ENCODE measurements at places on chromosomes 2 and 18. TPM values are rescaled to one million over a fixed set of nuclear protein-coding genes. Genes with fewer than 3 reads are reported as not detected.

Gene KIAA2012
- 0.11 TPM for total RNA-seq

Gene ATOH8
- 239 TPM for total RNA-seq

Gene SERTAD2
- total RNA-seq, result 8.7 TPM

Gene LIMS3
- 21.9 TPM for total RNA-seq

Gene PLB1
- total RNA-seq, result 9.7 TPM

Gene SERPINB13
- not detected for total RNA-seq

Gene INHBB
- total RNA-seq, result 8.1 TPM

Gene UGT1A10
- total RNA-seq, result not detected

Gene IL1B
- not detected for total RNA-seq

Gene DQX1
- total RNA-seq, result not detected

- H3K27ac ChIP-seq, result peak overlapping the region; percentile 55
- no peaks in the 10 kb centered on the region for H3K36me3 ChIP-seq
- no peak for DNase-seq
- peaks cover 22% of the 10 kb centered on the region for H3K4me1 ChIP-seq
- no peaks in the 10 kb centered on the region for H3K27me3 ChIP-seq
Observed at GRCh38 chr2:148614322-148615049, 30.1 kb upstream of the EPC2 start.

GRCh38 chr2:181104512-181105115 is 124.2 kb downstream of the UBE2E3 start:
- no peaks in the 10 kb centered on the region for H3K27me3 ChIP-seq
- no peak overlapping the region for H3K4me3 ChIP-seq
- no peaks in the 10 kb centered on the region for H3K4me1 ChIP-seq
- no peaks in the 10 kb centered on the region for H3K36me3 ChIP-seq
- H3K27ac ChIP-seq, result no peak overlapping the region
- no peak for DNase-seq

DNA sequence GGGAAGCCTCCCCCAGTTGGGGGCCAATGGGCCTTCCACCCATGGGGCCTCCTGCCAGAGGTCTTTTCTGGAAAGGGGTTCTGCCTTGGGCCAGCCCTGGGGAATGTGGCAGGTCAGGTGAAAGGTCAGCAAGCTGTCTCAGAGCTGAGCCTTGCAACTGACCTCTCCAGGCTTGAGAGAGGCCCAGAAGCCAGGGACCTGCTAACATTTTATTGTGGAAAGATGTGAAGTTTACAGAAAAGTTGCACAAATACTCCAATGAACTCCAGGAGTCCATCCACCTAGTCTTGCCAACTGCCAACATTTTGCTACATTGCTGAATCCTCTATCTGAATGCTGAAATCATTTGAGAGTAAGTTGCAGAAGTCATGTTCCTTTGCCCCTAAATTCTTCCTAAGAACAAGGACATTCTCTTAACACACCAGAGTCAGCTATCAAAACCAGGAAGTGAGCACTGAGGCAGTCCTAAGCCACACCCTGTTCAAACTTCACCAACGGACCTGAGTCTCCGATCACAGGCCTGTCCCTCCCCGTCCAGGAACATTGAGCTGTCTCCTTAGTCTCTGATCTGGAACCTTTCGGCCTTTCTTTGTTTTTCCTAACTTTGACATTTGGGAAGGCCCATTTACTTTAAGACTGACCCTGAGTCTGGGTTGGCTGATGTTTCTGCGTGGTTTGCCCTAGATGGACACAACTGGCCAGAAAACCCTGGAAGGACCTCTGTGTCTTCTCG is 4.0 kb downstream of the SNORC start:
- no peak overlapping the region for H3K4me3 ChIP-seq
- peaks cover 3% of the 10 kb centered on the region for H3K27me3 ChIP-seq
- no peaks in the 10 kb centered on the region for H3K4me1 ChIP-seq

- no peak overlapping the region for H3K27ac ChIP-seq
- no peaks in the 10 kb centered on the region for H3K27me3 ChIP-seq
- H3K4me3 ChIP-seq, result no peak overlapping the region
- H3K4me1 ChIP-seq, result no peaks in the 10 kb centered on the region
Observed at GRCh38 chr2:166671235-166671634, 177.2 kb upstream of the SCN7A start.

- no peak overlapping the region for H3K4me3 ChIP-seq
- no peaks in the 10 kb centered on the region for H3K36me3 ChIP-seq
- no peak overlapping the region for H3K27ac ChIP-seq
- H3K27me3 ChIP-seq, result no peaks in the 10 kb centered on the region
Observed at GRCh38 chr2:200618590-200619021, 32.8 kb downstream of the AOX1 start.

DNA sequence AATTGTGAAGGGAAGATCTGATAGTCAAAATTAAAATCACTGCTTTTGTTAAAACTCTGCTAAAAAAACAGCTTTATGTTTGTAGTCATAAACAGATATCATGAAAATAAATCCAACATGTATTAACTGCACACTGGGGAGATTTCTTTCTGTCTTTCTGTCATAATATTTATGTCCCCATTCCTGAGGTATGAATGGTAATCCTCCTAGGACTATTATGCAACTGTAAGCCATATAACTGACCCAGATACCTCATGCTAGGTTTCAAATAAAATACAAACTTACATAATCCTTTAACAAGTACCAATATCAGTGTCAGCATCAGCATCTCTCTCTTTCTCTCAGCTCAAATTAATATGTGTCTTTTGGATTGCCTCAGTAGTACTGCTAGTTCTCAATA is 18.2 kb downstream of the IFIH1 start:
- H3K4me3 ChIP-seq, result no peak overlapping the region
- H3K4me1 ChIP-seq, result no peaks in the 10 kb centered on the region
- no peak overlapping the region for H3K27ac ChIP-seq
- no peak for DNase-seq
- H3K27me3 ChIP-seq, result no peaks in the 10 kb centered on the region

DNA sequence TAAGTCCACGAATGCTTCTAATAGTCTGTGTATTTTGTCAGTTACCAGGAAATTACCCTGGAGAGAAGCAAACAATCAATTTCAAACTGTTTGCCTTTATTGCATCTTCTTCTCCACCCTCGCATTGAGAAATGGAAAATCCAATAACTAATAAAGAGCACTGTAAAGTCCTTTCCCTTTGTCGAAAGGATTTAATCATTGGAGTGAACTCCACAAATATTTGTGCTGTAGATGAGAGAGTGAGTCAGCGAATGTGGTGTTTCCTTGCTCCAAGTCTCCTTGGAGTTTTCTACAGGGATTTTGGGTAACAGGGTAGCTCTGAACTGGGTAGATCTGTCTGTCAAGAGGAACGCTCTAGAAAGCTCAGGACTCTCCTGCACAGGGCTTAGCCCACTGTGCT is 240.2 kb downstream of the KCNS3 start:
- H3K4me1 ChIP-seq, result no peaks in the 10 kb centered on the region
- no peak for DNase-seq
- no peaks in the 10 kb centered on the region for H3K36me3 ChIP-seq
- H3K27me3 ChIP-seq, result no peaks in the 10 kb centered on the region
- no peak overlapping the region for H3K4me3 ChIP-seq

DNA sequence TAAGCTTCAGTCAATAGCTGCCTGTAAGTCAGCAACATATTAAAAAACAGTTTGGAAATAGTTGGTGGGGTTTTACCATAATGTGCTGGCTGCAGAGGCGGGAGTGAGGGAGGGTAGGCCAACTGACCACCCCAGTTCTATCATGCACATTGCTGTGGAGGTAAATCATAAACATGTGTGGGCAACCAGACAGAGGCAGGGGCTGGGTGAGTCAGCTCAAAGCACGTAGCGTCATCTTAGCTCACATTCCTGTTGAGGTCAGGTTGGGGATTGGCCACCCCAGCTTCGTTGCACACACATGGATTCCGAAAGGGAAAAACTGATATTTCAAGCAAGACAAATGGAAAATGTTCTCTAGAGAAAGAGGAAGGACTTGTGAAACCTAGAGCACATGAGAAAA is 19.5 kb downstream of the GPR45 start:
- H3K4me3 ChIP-seq, result no peak overlapping the region
- H3K27ac ChIP-seq, result no peak overlapping the region
- H3K36me3 ChIP-seq, result peaks cover 3% of the 10 kb centered on the region
- no peak for DNase-seq

DNA sequence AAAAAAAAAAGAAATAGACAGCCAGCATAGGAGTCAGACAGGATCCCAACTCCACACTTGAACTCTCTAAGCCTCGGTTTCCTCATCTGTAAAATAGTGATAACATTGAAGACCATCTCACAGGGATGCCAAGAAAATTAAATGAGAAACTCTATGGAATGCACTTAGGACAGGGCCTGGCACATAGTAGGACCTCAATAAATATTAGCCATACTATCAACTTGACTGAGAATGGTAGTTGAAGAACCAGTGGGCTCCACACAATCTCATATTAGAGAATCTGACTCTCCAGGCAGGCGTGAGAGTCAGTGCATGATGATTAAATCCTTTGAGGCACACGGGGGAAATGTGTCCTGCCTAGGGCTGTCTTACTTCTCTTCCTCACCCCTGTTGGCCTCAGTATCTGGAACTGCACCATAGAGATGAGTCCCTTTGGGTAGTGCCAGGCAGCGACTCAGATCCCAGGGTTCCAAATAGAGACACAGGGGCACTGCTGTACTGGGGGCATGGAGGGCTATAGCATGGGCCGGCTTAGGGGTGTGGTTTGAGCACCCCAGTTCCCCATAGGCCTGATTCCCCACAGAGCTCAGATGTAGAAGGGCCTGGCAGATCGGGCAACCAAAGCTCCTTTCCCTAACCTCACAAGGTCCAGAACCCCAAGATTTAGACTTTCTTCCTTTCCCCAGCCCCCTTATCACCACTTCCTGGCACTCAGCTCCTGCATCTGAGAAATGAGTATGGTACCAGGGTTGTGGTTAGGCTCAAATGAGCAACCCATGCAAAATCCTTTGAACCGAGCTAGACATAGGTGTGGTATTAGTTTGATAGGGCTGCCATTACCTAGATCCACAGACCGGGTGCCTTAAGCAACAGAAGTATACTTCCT is 51.3 kb upstream of the CAB39 start:
- H3K27me3 ChIP-seq, result no peaks in the 10 kb centered on the region
- no peaks in the 10 kb centered on the region for H3K4me1 ChIP-seq
- no peaks in the 10 kb centered on the region for H3K36me3 ChIP-seq

DNA sequence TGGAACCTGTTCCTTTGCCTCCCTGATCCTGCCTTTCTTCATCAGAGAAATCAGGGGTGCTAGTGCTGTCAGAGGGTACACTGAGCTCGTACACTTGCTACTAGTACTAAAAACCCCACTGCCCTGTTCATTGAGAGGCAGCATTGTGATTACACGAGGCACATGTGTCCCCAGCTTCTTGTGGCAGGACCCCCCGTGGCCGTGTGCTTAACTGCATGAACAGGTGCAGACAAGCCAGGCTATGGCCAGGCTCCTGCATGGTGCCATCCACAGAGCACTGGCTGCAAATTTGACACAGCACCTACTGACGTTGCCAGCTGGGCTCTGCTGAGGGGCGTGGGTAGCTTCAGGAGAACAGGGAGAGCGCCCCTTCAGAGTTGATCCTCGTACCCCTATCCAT is 248.4 kb downstream of the GLI2 start:
- H3K27ac ChIP-seq, result no peak overlapping the region
- no peaks in the 10 kb centered on the region for H3K4me1 ChIP-seq
- H3K36me3 ChIP-seq, result peaks cover 59% of the 10 kb centered on the region
- no peaks in the 10 kb centered on the region for H3K27me3 ChIP-seq
- no peak overlapping the region for H3K4me3 ChIP-seq

- no peaks in the 10 kb centered on the region for H3K36me3 ChIP-seq
- no peak for DNase-seq
- no peak overlapping the region for H3K27ac ChIP-seq
- H3K27me3 ChIP-seq, result no peaks in the 10 kb centered on the region
- no peak overlapping the region for H3K4me3 ChIP-seq
Observed at GRCh38 chr2:107020392-107020791, 134.4 kb upstream of the ST6GAL2 start.

- no peak for DNase-seq
- H3K27me3 ChIP-seq, result no peaks in the 10 kb centered on the region
Observed at GRCh38 chr2:150119819-150120218, 367.6 kb downstream of the RND3 start.

- no peaks in the 10 kb centered on the region for H3K4me1 ChIP-seq
- no peaks in the 10 kb centered on the region for H3K27me3 ChIP-seq
- H3K36me3 ChIP-seq, result no peaks in the 10 kb centered on the region
- no peak for DNase-seq
- H3K4me3 ChIP-seq, result no peak overlapping the region
Observed at GRCh38 chr2:134029418-134029817, 224.5 kb upstream of the MGAT5 start.

GRCh38 chr18:35049111-35050027 is 8.2 kb downstream of the MAPRE2 start:
- H3K4me1 ChIP-seq, result no peaks in the 10 kb centered on the region
- DNase-seq, result no peak
- no peak overlapping the region for H3K4me3 ChIP-seq
- no peaks in the 10 kb centered on the region for H3K27me3 ChIP-seq
- H3K27ac ChIP-seq, result peak overlapping the region; percentile 9

- H3K36me3 ChIP-seq, result no peaks in the 10 kb centered on the region
- no peaks in the 10 kb centered on the region for H3K27me3 ChIP-seq
- H3K27ac ChIP-seq, result peak overlapping the region; percentile 96
- no peak for DNase-seq
- H3K4me1 ChIP-seq, result peaks cover 19% of the 10 kb centered on the region
Observed at GRCh38 chr2:138503087-138503442, 1.5 kb downstream of the SPOPL start.

DNA sequence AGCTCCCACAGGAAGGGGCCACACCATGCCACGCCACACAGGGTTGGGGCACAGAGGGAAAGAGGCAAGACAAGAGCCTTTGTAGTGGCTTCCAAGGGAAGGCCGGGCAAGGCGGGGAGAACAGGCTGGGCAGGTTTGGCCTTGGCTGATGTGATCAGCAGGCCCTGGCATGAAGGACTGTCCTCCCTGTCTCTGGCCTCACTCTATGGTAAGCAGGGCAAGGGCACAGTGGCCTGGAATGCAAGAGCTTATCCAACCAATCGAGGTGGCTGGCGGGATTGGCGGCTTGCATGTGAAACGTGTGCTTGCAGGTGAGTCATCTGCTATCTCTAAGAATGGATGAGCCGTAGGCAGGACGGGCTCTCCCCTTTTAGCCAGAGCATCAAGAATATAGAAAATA is 6.4 kb upstream of the ATP9B start:
- H3K4me3 ChIP-seq, result no peak overlapping the region
- no peak for DNase-seq
- no peak overlapping the region for H3K27ac ChIP-seq
- H3K36me3 ChIP-seq, result no peaks in the 10 kb centered on the region
- no peaks in the 10 kb centered on the region for H3K4me1 ChIP-seq
- no peaks in the 10 kb centered on the region for H3K27me3 ChIP-seq

GRCh38 chr2:80299661-80300060 is 4.9 kb downstream of the LRRTM1 start:
- H3K27ac ChIP-seq, result no peak overlapping the region
- no peaks in the 10 kb centered on the region for H3K36me3 ChIP-seq
- peaks cover 8% of the 10 kb centered on the region for H3K27me3 ChIP-seq
- no peak overlapping the region for H3K4me3 ChIP-seq
- no peak for DNase-seq

- H3K27me3 ChIP-seq, result no peaks in the 10 kb centered on the region
- no peak for DNase-seq
- no peak overlapping the region for H3K27ac ChIP-seq
- H3K36me3 ChIP-seq, result no peaks in the 10 kb centered on the region
Observed at GRCh38 chr2:19675003-19675629, 226.7 kb downstream of the TTC32 start.

- H3K4me3 ChIP-seq, result no peak overlapping the region
- DNase-seq, result no peak
- H3K27ac ChIP-seq, result no peak overlapping the region
- H3K36me3 ChIP-seq, result no peaks in the 10 kb centered on the region
- no peaks in the 10 kb centered on the region for H3K27me3 ChIP-seq
Observed at GRCh38 chr18:57048351-57048750, 98.5 kb upstream of the BOD1L2 start.
